ENCODE measurements at places on chromosomes 3 and 15. TPM values are rescaled to one million over a fixed set of nuclear protein-coding genes. Genes with fewer than 3 reads are reported as not detected.
A peak's percentile ranks its signal among the peaks of the same experiment; 100 is the strongest.

SH2D7 gene
- not detected for total RNA-seq

JMJD7 gene
- 1.6 TPM for total RNA-seq

DNA sequence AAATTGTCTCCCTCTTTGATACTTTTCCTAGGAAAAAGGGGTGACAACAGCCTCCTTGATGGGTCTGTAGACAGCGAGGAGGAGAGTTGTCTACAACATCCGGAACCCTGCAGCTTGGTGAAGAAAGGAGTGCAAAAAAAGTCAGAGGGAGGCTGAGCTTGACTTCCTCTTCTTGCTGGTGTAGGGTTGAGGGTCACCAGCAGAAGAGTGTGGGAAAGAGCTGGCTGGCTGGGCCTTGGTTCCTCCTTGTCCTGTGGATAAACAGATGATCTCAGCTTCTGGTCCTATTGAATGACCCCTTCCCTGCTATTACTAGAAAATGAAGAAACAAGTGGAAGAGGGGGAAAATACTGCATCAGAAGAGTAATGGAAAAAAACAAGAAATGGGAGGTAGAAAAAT lies 20.4 kb downstream of the SLC7A14 start:
- DNase-seq, result no peak

FBXW12 gene
- 1.2 TPM for total RNA-seq

- no peak for DNase-seq
These were observed 472.2 kb downstream of the MCTP2 start for GRCh38 chr15:94703596-94703995.

DNA sequence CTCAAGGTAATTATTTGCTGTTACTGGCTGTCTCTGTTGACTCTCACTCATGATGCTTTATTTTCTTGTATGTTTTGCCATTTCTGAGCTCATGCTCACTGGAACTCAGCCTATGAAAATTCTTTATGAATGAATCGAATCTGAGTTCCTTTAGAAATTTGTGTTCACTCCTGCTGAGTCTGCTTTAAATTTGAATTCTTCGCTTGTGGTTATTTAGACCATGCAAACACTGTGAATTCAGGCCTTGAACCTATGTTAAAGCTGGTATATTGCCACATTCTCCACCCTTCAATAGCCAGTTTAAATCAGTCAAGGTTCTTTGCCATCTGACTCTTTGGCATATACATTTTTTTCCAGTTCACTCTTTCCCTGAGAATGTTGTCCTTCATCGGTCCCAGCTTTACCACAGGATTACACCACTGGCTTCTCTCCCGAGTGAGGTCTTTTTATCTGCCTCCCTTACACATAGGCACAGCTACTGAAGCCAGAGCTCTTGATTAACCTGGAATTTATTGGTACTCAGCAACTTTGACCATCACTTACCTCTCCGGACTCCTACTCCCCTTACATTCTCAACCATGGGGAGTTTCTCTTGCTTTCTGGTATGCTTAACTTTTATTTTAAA lies 400.6 kb downstream of the VPS13C start:
- DNase-seq, result no peak

DNA sequence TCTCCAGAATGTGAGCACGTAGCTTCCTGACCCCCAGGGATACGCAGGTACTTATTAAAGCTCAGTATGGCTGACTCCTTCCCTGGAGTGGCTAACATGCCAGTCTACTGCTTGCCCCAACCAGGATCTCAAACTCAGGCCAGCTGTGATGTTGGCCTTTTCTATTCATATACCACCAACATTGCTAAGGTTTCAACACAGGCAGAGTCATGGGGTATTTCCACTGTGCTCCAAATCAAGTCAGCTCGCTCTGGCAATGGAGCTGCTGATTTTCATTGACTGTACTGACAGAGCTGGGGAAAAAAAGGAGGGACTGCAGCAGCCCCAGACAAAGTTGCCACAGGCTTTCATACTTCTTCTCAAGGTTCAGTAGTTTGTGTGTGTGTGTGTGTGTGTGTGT lies 87.0 kb downstream of the CFAP20DC start:
- no peak for DNase-seq

- peak; percentile 11 for DNase-seq
These were observed 59.4 kb downstream of the TMEM44 start for GRCh38 chr3:194573680-194574437.

All from cerebellum (tissue), 4 donors.